ENCODE measurements at places on chromosomes 12 and 14.

- peak; percentile 52 for DNase-seq
These were observed 39.9 kb downstream of the DNAI7 start for GRCh38 chr12:25155022-25155576.

DNA sequence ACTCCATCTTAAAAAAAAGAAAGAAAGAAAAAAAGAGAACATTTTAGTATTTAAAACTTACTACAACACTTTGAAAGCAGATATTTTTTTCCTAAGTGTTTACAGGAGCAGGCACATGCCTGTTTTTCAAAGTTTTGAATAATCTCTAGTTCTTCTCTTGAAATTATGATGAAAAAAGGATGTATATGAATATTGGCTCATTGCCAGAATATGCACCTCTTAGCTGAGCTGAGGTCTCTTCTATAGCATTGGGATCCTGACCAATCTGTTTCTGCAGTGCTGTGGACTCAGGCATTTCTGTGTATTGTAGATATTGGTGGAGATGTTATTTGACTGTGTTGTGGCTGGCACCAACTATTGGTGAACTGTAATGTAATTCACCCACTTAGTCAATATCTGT lies 15.0 kb downstream of the TECPR2 start:
- no peak for DNase-seq

DNA sequence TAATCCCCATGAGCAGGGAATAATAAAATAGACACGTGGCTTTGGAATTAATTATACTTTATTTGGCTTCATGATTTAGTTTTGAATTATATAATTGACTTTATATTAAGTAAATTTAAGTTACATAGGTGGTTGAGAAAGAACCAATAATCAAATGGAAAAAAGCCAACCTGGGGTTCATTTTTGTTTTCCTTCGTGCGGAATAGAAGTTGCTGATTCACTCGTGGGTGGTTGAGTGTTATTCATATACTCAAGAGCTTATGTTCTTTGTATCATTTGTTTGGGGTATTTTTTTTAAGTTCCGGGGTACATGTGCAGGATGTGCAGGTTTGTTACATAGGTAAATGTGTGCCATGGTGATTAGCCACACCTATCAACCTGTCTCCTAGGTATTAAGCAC lies 58.0 kb downstream of the ZNF664 start:
- DNase-seq: no peak

DNA sequence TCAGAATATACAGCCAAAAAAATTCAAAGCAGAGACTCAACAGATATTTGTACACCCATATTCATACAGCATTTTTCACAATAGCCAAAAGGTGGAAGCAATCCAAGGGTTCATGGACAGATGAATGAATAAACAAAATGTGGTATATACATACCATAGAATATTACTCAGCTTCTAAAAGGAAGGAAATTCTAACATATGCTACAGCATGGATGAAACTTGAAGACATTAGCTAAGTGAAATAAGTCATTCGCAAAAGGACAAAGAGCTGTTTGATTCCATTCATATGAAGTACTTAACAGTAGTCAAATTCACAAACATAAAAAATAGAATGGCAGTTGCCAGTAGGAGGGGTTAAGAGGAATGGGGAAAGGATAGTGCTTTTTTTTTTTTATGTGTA lies 91.8 kb upstream of the ARID2 start:
- no peak for DNase-seq

Data from naive thymus-derived CD4-positive, alpha-beta T cell (primary cell).